Mesothelial cell of epicardium (in vitro differentiated cells): ENCODE measurements at places on chromosomes 3 and 15. TPM values are rescaled to one million over a fixed set of nuclear protein-coding genes. Genes with fewer than 3 reads are reported as not detected.
A peak's percentile ranks its signal among the peaks of the same experiment; 100 is the strongest.

- H3K4me1 ChIP-seq: no peaks in the 10 kb centered on the region
- peaks cover 38% of the 10 kb centered on the region for H3K36me3 ChIP-seq
- no peaks in the 10 kb centered on the region for H3K27me3 ChIP-seq
- no peak overlapping the region for H3K27ac ChIP-seq
- DNase-seq: no peak
Measured at GRCh38 chr3:134511500-134511899, 25.6 kb downstream of the CEP63 start.

Gene ZBED2
- not detected in 3 replicates for total RNA-seq

DNA sequence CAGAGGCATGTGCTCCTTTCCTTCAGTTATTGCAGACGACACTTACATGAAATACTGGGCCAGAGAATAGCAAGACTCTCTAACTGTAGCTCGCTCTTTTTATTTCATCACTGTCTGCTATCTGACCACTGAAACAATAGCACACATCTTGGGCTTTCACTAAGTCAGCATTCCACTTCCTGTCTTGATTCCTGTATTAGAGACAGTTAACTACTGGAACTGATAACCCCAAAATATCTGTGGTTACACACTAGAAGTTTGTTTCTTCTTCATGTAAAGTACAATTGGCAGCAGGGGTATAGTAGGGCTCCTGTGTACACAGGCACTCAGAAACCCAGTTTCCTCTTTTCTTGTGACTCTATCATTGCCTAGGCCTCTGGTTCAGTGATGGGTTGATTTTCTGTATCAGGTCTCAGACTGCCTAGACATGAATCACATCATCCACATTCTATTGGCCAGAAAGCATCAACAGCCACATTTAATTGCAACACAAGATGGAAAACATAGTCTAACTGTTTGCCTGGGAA, 230.2 kb upstream of the CD96 start:
- no peaks in the 10 kb centered on the region for H3K27me3 ChIP-seq
- DNase-seq: no peak
- peaks cover 24% of the 10 kb centered on the region for H3K4me1 ChIP-seq
- no peak overlapping the region for H3K4me3 ChIP-seq

GRCh38 chr3:118781839-118782238, 252.8 kb downstream of the IGSF11 start:
- H3K27me3 ChIP-seq: no peaks in the 10 kb centered on the region
- H3K36me3 ChIP-seq: no peaks in the 10 kb centered on the region
- no peak overlapping the region for H3K27ac ChIP-seq
- H3K4me3 ChIP-seq: no peak overlapping the region
- no peak for DNase-seq

GRCh38 chr3:194496217-194496919, 9.6 kb upstream of the ATP13A3 start:
- H3K27ac ChIP-seq: no peak overlapping the region
- H3K4me3 ChIP-seq: no peak overlapping the region
- no peak for DNase-seq
- peaks cover 14% of the 10 kb centered on the region for H3K4me1 ChIP-seq

- peaks cover 4% of the 10 kb centered on the region for H3K27me3 ChIP-seq
- no peak for DNase-seq
- H3K4me1 ChIP-seq: no peaks in the 10 kb centered on the region
- H3K4me3 ChIP-seq: no peak overlapping the region
Measured at GRCh38 chr3:39718674-39719595, 90.5 kb upstream of the MYRIP start.

GRCh38 chr15:31774045-31774444, 256.3 kb upstream of the CHRNA7 start:
- H3K36me3 ChIP-seq: no peaks in the 10 kb centered on the region
- H3K4me1 ChIP-seq: no peaks in the 10 kb centered on the region
- H3K27me3 ChIP-seq: peaks cover 28% of the 10 kb centered on the region
- no peak overlapping the region for H3K4me3 ChIP-seq
- no peak overlapping the region for H3K27ac ChIP-seq

Gene MUC13
- 0.16 TPM in 1 of 3 replicates, not detected in the others for total RNA-seq

Gene ITIH4
- 12.0 to 13.9 TPM (median 13.5 TPM) in 3 replicates for total RNA-seq

DNA sequence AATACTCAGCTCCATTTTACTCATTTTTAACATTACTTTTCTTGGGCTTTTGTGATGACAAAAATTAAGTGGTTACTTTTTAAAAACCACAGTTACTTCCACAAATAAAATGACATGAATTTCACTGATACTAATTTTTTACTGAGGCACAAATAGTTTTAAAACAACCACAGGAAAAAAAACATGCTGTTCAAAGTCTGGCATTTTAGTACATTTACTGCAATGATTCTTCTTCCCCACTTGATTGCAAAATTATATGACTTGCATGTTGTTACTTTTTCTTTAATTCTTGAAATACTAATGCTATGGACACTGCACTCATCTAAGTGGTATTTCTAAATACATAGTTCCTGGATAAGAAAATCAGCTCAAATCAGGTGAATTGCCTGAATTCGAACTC, 24.8 kb upstream of the SLMAP start:
- no peak overlapping the region for H3K4me3 ChIP-seq
- no peaks in the 10 kb centered on the region for H3K36me3 ChIP-seq
- H3K4me1 ChIP-seq: peaks cover 6% of the 10 kb centered on the region
- DNase-seq: no peak
- H3K27ac ChIP-seq: no peak overlapping the region

Gene SLC22A13
- total RNA-seq: 0.34 to 0.85 TPM (median 0.75 TPM) in 3 replicates

Gene C2CD4A
- not detected in 3 replicates for total RNA-seq

GRCh38 chr15:99307735-99308134, 56.5 kb downstream of the LRRC28 start:
- H3K27ac ChIP-seq: no peak overlapping the region
- no peak for DNase-seq
- H3K4me1 ChIP-seq: peaks cover 14% of the 10 kb centered on the region
- peaks cover 11% of the 10 kb centered on the region for H3K36me3 ChIP-seq

- H3K36me3 ChIP-seq: peaks cover 27% of the 10 kb centered on the region
- H3K27ac ChIP-seq: no peak overlapping the region
- H3K4me3 ChIP-seq: no peak overlapping the region
- H3K4me1 ChIP-seq: no peaks in the 10 kb centered on the region
Measured at GRCh38 chr3:125245521-125245920, 33.0 kb upstream of the SLC12A8 start.

Gene TRIM42
- not detected in 3 replicates for total RNA-seq

- H3K4me3 ChIP-seq: no peak overlapping the region
- DNase-seq: no peak
- H3K27me3 ChIP-seq: no peaks in the 10 kb centered on the region
- H3K27ac ChIP-seq: no peak overlapping the region
- H3K4me1 ChIP-seq: no peaks in the 10 kb centered on the region
- H3K36me3 ChIP-seq: peaks cover 28% of the 10 kb centered on the region
Measured at GRCh38 chr15:84685304-84685703, 27.3 kb upstream of the NMB start.

- H3K4me3 ChIP-seq: no peak overlapping the region
- no peak overlapping the region for H3K27ac ChIP-seq
- H3K27me3 ChIP-seq: no peaks in the 10 kb centered on the region
- peaks cover 66% of the 10 kb centered on the region for H3K4me1 ChIP-seq
- H3K36me3 ChIP-seq: no peaks in the 10 kb centered on the region
Measured at GRCh38 chr3:39128951-39129350, 21.5 kb downstream of the TTC21A start.

DNA sequence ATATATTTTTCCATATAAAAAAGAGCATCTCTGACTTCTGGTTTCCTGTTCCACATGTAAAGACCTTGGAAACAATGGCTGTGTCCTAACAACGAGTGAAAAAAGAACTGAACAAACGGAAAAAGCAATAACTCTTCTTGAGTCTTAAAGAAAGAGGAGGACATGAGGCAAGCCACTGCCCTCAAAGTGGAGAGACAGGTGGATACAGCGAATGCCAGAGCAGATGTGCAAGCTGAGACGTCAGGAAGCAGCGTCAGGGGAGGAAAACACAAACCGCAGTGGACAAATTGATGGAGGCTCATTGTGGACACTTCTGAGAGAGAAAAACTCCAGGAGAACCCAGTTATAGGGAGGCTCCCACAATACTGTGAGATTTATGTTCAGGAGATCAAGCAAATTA, 208.0 kb upstream of the MME start:
- H3K4me3 ChIP-seq: no peak overlapping the region
- no peaks in the 10 kb centered on the region for H3K36me3 ChIP-seq
- no peak for DNase-seq

DNA sequence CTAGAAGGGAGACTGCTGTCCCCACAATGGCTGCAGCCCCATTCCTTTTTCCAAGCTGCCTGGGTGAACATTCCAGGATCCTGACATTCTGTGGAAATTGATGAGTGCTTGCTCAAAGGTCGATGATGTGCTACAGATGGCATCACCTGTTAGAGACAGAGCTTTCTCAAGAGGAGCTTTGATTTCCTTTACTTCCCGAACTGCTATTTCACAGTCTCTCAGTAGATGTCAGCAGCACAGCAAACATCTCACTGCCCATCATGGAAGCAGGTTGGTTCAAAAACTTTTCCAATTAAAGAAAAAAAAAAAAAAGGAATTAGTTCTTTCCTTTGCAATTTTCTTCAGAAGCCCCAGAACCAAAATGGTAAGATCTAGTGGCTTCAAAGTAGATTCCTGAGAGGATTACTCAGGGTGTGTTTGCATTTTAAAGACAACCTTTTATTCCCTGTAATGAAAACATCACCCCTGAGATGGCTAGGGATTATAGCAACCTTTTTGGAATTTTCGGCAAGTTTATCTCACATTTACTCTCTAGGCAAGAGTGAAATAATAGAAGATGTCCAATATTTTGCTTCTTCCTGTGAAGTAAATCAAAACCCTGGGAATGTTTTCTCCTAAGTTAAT, 44.8 kb downstream of the POLR2M start:
- peaks cover 20% of the 10 kb centered on the region for H3K4me1 ChIP-seq
- H3K27me3 ChIP-seq: peaks cover 15% of the 10 kb centered on the region
- no peaks in the 10 kb centered on the region for H3K36me3 ChIP-seq
- no peak overlapping the region for H3K4me3 ChIP-seq
- no peak overlapping the region for H3K27ac ChIP-seq
- no peak for DNase-seq

DNA sequence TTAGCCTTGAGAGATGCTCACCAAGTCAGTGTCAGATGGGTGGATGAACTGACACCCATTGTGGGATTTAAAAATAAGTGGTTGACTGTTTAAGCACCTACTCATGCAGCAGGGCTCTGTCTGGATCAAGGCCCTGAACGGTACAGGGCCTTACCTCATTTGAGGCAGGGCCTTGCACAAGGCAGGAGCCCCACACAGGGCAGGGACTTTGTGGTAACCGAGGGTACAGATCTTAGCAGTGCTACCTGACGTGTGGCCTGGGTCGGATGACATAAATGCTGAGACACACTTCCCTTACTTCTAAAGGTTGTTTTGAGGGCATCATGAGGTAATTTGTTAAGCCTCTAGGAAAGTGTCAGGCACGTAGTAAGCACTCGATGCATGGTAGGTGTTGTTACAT, 59.5 kb upstream of the PLXNA1 start:
- H3K27me3 ChIP-seq: peaks cover 75% of the 10 kb centered on the region
- DNase-seq: no peak
- peaks cover 22% of the 10 kb centered on the region for H3K36me3 ChIP-seq
- no peak overlapping the region for H3K4me3 ChIP-seq
- H3K4me1 ChIP-seq: no peaks in the 10 kb centered on the region

GRCh38 chr15:93146196-93146595, 57.2 kb upstream of the RGMA start:
- H3K27me3 ChIP-seq: peaks cover 24% of the 10 kb centered on the region

- no peak for DNase-seq
- no peak overlapping the region for H3K27ac ChIP-seq
- H3K36me3 ChIP-seq: no peaks in the 10 kb centered on the region
- H3K27me3 ChIP-seq: no peaks in the 10 kb centered on the region
Measured at GRCh38 chr3:27220166-27220565, 149.0 kb downstream of the NEK10 start.

Gene C3orf85
- not detected in 3 replicates for total RNA-seq

DNA sequence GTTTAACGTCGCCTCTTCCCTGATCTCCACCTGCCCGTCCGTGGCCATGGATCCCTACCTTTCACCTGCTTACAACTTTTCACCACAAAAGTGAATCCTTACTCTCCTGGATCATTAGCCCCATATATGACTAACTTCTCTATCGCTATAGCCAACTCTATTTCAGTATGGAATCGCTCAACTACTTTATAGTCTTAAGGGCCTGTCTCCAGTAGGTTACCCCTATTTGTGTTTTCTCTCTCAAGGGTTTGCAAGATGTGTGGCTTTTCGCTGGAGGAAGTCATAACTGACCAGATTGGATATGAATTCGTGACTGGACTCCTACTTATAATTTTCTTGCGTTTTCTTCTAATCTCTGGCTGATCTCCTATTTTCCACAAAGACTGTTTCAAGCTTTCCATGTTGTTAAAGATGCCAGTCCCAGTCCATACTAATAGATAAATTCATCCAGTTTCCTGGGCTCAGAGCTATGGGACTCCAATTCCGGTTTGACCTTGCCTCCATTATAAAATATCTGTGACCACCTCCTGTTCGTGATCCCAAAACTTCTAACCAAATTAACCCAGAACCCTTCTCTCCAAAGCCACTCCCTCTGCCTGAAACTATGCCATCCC, 1.3 kb upstream of the STAG1 start:
- peak overlapping the region; percentile 96 for H3K27ac ChIP-seq
- H3K27me3 ChIP-seq: no peaks in the 10 kb centered on the region
- H3K4me3 ChIP-seq: peak overlapping the region; percentile 88
- DNase-seq: no peak
- H3K36me3 ChIP-seq: no peaks in the 10 kb centered on the region

Gene FILIP1L
- total RNA-seq: 15.6 to 19.8 TPM (median 15.7 TPM) in 3 replicates

DNA sequence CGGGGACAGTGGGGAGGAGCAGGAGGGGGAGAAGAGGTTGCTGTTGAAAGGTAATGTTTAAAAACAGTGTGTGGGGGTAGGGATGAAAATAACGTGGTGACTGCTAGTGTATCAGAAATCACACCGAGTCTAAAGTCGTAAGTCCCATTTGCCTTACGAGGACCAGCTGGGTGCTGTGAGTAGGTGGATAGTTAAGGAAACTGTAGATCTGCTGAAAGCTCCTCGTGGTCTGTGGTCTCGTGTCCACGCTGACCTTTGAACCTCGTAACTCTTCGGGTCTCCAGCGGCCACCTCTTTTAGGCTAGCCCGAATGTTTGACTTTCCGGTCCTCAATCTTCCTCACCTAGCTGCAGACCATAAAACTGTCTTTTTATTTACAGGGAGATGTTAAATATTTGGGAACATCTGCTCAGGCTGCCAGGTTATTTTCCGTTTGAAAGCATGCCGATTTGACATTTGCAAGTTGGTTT, 29.3 kb upstream of the ST3GAL6 start:
- H3K36me3 ChIP-seq: peaks cover 2% of the 10 kb centered on the region
- peak overlapping the region; percentile 84 for H3K4me3 ChIP-seq
- no peak for DNase-seq
- peak overlapping the region; percentile 85 for H3K27ac ChIP-seq

DNA sequence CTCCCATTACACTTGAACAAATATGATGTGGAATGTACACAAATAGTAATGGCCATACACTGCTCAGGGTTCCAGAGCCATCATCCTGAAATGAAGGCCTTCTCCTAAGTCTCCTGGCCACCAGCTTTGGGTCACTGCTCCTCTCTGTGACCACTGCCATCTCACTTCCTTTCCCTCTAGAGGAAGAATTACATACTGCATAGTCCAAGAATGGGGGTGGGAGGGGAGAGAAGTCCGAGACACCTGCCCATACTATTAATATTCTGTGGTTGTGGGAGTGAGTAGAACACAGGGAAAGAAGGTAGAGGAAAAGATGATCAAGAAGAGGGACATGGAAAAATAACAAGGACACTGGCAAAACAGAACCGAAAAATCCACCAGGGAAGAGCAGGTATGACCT, 20.6 kb downstream of the ETV5 start:
- H3K4me1 ChIP-seq: no peaks in the 10 kb centered on the region
- H3K27me3 ChIP-seq: no peaks in the 10 kb centered on the region
- no peak for DNase-seq

- peaks cover 51% of the 10 kb centered on the region for H3K4me1 ChIP-seq
- DNase-seq: no peak
- no peaks in the 10 kb centered on the region for H3K27me3 ChIP-seq
- peak overlapping the region; percentile 97 for H3K27ac ChIP-seq
- H3K36me3 ChIP-seq: peaks cover 5% of the 10 kb centered on the region
- H3K4me3 ChIP-seq: no peak overlapping the region
Measured at GRCh38 chr15:35722501-35722900, 176.5 kb upstream of the DPH6 start.
